ENCODE measurements at places on chromosomes 13 and 19. TPM values are rescaled to one million over a fixed set of nuclear protein-coding genes. Genes with fewer than 3 reads are reported as not detected.
A peak's percentile ranks its signal among the peaks of the same experiment; 100 is the strongest.

DNA sequence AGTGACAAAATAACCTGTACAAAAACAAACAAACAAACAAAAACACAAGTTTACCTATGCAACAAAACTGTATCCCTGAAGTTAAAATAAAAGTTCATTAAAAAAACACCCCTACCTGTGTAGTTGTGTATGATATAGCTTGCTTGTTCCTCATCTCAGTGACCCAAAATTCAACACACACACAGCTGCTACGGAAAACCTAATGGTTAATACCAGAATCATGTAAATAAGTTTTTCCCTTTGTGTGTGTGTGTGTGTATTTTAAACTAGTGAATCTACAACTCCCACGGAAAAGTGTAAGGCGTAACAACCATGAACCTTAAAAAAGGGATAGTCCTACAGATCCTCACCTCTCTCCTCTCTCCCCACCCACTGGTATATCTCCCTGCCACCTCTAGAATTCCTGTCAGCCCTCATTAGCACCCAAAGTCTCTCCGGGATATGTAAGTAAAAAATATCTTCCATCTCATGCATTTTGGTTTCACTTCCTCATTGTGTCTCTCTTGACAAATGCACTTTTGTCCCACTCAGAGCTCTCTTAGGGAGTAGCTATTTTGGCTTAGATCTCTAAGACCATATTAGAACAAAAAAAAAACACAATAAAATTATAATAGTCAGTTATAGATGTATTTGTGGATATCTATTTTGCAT is 2236.5 kb downstream of the PCDH9 start:
- H3K4me1 ChIP-seq, result no peaks in the 10 kb centered on the region
- no peaks in the 10 kb centered on the region for H3K27me3 ChIP-seq
- no peaks in the 10 kb centered on the region for H3K36me3 ChIP-seq
- no peak overlapping the region for H3K27ac ChIP-seq

GRCh38 chr13:74869846-74870245 is 612.1 kb downstream of the TBC1D4 start:
- no peaks in the 10 kb centered on the region for H3K27me3 ChIP-seq
- H3K4me1 ChIP-seq, result no peaks in the 10 kb centered on the region
- H3K36me3 ChIP-seq, result no peaks in the 10 kb centered on the region
- no peak for DNase-seq

The CCNE1 gene
- 2.5 TPM for total RNA-seq

The OR7D2 gene
- not detected for total RNA-seq

- H3K36me3 ChIP-seq, result no peaks in the 10 kb centered on the region
- no peaks in the 10 kb centered on the region for H3K27me3 ChIP-seq
- peak overlapping the region; percentile 65 for H3K27ac ChIP-seq
- peaks cover 16% of the 10 kb centered on the region for H3K4me1 ChIP-seq
Observed at GRCh38 chr19:10238172-10238783, 7.1 kb upstream of the S1PR2 start.

The ACP7 gene
- total RNA-seq, result not detected

- H3K4me1 ChIP-seq, result no peaks in the 10 kb centered on the region
- no peaks in the 10 kb centered on the region for H3K27me3 ChIP-seq
- no peak for DNase-seq
- no peak overlapping the region for H3K4me3 ChIP-seq
- no peak overlapping the region for H3K27ac ChIP-seq
Observed at GRCh38 chr19:16167055-16167454, 6.3 kb downstream of the CIB3 start.

GRCh38 chr13:99415014-99415650 is 86.1 kb upstream of the TM9SF2 start:
- DNase-seq, result no peak
- H3K4me3 ChIP-seq, result no peak overlapping the region
- H3K36me3 ChIP-seq, result no peaks in the 10 kb centered on the region
- no peaks in the 10 kb centered on the region for H3K4me1 ChIP-seq
- no peak overlapping the region for H3K27ac ChIP-seq

The SLC27A5 gene
- total RNA-seq, result 3.9 TPM

The PSG4 gene
- total RNA-seq, result not detected

The ZNF653 gene
- 9.1 TPM for total RNA-seq

DNA sequence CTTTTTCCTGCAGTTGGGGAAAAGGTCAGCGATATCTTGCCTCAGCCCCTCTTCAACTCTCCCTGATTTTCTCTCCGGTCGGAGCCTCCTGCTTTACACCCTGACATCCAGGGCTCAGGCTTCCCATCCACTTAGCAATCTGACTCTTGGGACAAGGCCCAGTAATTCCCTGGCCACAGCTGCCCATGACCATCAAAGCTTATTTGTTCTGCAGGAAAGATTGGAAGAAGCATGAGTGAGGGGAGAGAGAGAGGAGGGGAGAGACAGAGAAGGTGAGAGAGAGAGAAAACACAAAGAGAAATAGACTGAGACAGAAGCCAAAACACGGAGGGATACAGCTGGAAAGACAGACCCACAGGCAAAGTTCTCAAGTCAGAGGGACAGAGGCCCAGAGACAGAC is 13.7 kb downstream of the SYT3 start:
- no peak for DNase-seq
- no peak overlapping the region for H3K27ac ChIP-seq
- no peaks in the 10 kb centered on the region for H3K36me3 ChIP-seq
- no peak overlapping the region for H3K4me3 ChIP-seq
- no peaks in the 10 kb centered on the region for H3K4me1 ChIP-seq
- H3K27me3 ChIP-seq, result no peaks in the 10 kb centered on the region

GRCh38 chr19:13681509-13681908 is 82.8 kb upstream of the MRI1 start:
- no peak overlapping the region for H3K4me3 ChIP-seq
- H3K27me3 ChIP-seq, result no peaks in the 10 kb centered on the region
- H3K27ac ChIP-seq, result no peak overlapping the region
- H3K36me3 ChIP-seq, result no peaks in the 10 kb centered on the region
- H3K4me1 ChIP-seq, result no peaks in the 10 kb centered on the region

DNA sequence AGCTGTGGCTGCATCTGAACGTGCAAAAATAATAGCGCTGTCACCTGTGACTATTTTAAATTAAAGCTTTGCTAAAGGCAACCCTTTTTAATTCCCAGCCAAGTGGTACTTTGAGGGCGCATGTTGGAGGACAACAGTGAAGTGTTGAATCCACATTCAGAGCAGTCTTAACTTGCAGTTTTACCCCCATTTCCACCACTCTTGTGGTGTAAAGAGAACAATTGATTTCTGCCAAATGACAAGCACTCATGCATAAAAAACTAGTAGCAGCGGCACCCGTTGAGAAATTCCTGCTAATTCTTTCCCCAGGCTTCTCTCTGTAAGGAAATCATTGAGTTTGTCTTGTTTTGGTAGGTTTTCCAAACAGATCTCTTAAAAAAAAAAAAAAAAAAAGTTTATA is 1033.3 kb downstream of the EFNB2 start:
- no peaks in the 10 kb centered on the region for H3K36me3 ChIP-seq
- H3K27me3 ChIP-seq, result no peaks in the 10 kb centered on the region
- DNase-seq, result no peak
- H3K27ac ChIP-seq, result no peak overlapping the region
- no peak overlapping the region for H3K4me3 ChIP-seq

Data from esophagus muscularis mucosa (tissue), 4 donors.